CD4-positive, alpha-beta memory T cell (primary cell): ENCODE measurements at places on chromosomes 13 and 19. TPM values are rescaled to one million over a fixed set of nuclear protein-coding genes. Genes with fewer than 3 reads are reported as not detected.

- H3K4me1 ChIP-seq = no peaks in the 10 kb centered on the region
- no peak overlapping the region for H3K27ac ChIP-seq
- H3K36me3 ChIP-seq = no peaks in the 10 kb centered on the region
These were observed 9.1 kb upstream of the TMEM255B start for GRCh38 chr13:113749967-113750366.

GRCh38 chr19:1159864-1160595, 14.0 kb downstream of the SBNO2 start:
- DNase-seq = no peak
- H3K4me3 ChIP-seq = no peak overlapping the region
- no peak overlapping the region for H3K27ac ChIP-seq
- H3K4me1 ChIP-seq = no peaks in the 10 kb centered on the region
- H3K36me3 ChIP-seq = no peaks in the 10 kb centered on the region
- H3K27me3 ChIP-seq = no peaks in the 10 kb centered on the region

DNA sequence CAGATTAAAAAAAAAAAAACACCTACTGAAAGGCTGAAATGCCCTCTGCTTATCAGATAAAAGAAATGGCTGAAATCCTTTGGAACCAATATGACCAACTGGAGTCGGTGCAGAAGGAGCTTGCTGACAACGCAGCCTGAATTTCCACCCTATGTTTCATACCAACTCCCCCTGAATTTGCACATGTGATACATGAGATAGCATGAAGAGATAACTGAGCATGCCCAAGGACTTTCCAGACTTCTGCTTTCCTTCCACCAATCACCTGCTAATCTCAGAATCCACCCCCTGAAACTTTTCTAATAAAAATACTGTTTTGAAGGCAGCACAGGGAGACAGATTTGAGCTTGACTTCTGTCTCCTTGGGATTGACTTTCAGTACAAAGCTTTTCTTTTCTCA, 32.2 kb upstream of the WDFY2 start:
- DNase-seq = no peak
- no peak overlapping the region for H3K4me3 ChIP-seq
- no peaks in the 10 kb centered on the region for H3K36me3 ChIP-seq
- no peak overlapping the region for H3K27ac ChIP-seq

DNA sequence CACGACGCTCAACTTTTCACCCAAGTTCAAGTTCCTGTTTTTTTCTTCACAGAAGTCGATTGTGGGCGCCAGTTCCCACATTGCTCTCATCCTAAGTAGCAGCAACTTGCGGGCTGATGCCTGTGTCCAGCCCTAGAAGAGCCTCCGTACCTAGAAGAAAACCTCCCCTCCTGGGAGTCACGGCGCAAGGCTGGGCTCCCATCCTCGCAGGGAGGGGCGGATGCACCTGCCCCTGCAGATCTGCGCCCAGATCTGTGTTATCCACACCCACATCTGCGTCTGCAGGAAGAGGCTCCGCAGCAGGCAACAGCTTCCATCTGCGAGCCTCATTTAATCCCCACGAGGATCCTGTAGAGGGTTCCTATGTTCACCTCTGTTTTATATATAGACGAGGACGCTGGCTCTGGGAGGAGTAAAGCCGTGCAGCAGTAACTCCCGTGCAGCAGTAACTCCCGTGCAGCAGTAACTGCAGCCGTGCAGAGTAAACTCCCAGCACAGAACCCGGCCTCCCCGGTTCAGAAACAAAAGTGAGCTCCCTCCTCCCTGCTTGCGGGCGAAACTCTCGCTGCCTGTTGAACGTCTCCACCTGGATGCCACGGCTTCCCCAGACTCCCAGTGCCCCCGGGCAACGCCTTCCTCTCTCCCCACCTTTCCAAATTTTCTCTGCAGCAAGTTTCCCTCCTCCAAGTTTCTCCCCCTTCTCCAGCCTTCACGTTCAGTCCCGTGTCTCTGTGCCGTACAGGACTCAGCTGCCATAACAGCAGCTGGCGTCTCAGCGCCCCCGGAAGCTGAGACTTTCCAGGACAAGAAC, 23.5 kb upstream of the LAIR1 start:
- H3K4me3 ChIP-seq = peak overlapping the region; percentile 52
- H3K4me1 ChIP-seq = peaks cover 42% of the 10 kb centered on the region
- peak overlapping the region; percentile 49 for H3K27ac ChIP-seq
- no peaks in the 10 kb centered on the region for H3K36me3 ChIP-seq
- no peaks in the 10 kb centered on the region for H3K27me3 ChIP-seq
- peak; percentile 44 for DNase-seq

GRCh38 chr19:10701955-10702525, 801 bp downstream of the QTRT1 start:
- H3K4me3 ChIP-seq = peak overlapping the region; percentile 96
- H3K27me3 ChIP-seq = no peaks in the 10 kb centered on the region
- DNase-seq = no peak
- peak overlapping the region; percentile 55 for H3K27ac ChIP-seq
- no peaks in the 10 kb centered on the region for H3K36me3 ChIP-seq

GRCh38 chr19:51141181-51141580, 920 bp upstream of the SIGLEC7 start:
- no peak for DNase-seq
- no peak overlapping the region for H3K27ac ChIP-seq
- no peaks in the 10 kb centered on the region for H3K27me3 ChIP-seq
- H3K4me1 ChIP-seq = peaks cover 12% of the 10 kb centered on the region

DNA sequence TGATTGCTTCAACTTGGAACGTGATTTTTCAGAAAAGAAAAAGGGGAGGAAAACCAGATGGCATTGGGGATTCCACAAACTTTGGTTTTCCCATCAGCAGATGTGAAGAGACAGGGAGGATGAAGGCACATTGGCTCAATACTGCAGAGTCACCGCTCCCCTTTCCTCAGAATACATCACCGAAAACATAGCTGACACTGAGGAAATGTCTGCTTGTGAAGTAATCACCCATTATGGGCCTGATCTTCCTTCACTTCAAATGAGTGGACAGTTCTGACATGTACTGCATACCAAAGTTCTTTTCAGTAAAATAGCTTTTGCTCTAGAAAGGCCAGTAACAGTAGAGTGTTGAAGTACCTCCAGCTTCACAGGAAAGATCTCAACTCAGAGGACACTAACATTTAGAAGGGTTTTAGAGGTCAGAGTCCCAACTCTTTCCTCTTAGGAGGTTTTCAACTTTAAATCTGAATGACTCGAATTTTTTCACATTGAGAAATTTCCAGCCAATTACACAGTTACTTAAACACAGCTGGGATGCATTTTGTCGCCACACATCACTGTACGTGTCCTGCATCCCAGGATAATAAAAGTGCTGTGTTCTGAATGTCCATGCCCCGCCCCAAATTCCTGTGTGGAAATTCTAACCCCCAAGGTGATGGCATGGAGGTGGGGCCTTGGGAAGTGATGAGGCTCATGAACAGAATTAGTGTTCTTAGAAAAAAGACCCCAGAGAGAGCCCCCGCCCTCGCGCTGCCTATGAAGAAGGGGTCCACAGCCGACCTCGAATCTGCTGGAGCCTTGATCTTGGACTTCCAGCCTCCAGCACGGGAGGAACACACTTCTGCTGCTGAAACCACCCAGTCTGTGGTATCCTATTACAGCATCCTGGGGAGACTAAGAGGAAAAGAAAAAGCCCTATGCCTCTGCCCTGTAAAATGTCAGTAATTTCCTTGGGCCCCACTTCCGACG, 77.7 kb downstream of the COL4A1 start:
- H3K27ac ChIP-seq = no peak overlapping the region
- H3K27me3 ChIP-seq = no peaks in the 10 kb centered on the region
- no peak overlapping the region for H3K4me3 ChIP-seq

DNA sequence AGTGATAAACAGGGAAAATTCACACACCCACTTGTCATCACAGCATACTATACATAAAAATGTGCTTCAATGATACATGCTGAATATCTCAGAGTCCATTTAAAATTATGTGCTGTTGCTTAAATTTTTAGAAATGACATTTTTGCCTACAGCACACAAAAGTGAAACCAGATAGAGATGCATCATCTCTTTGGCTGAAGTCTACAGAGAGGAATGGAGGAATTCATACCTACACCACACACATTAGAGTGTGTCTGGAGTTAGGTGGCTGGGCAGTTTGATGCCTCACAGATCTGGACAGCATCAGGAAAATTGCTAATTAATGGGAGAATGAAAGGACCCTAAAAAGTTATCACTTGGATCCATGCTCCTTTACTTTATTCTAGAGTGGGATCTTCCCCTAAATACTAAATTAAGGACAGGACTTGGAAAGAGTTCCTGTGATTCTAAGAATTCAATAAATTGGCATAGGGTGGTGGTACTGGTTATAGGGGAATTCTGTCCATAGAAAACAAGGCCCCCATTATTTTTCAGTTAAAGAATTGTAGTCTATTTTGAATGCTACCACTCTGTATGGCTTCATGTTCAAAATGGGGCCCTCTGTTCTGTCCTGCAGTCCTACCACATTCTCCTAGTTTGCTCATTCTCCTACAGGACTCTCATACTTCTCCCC, 41.3 kb downstream of the RCBTB2 start:
- H3K36me3 ChIP-seq = no peaks in the 10 kb centered on the region
- no peak for DNase-seq
- H3K27ac ChIP-seq = peak overlapping the region; percentile 74
- H3K27me3 ChIP-seq = no peaks in the 10 kb centered on the region
- peaks cover 100% of the 10 kb centered on the region for H3K4me1 ChIP-seq

Gene NCCRP1
- total RNA-seq = not detected

Gene NCR1
- not detected for total RNA-seq
